ENCODE measurements at places on chromosomes 7 and 10.

- DNase-seq, result no peak
Measured at GRCh38 chr10:120517881-120518484, 61.0 kb downstream of the PLPP4 start.

GRCh38 chr10:31584098-31584631 lies 265.1 kb downstream of the ZEB1 start:
- no peak for DNase-seq

DNA sequence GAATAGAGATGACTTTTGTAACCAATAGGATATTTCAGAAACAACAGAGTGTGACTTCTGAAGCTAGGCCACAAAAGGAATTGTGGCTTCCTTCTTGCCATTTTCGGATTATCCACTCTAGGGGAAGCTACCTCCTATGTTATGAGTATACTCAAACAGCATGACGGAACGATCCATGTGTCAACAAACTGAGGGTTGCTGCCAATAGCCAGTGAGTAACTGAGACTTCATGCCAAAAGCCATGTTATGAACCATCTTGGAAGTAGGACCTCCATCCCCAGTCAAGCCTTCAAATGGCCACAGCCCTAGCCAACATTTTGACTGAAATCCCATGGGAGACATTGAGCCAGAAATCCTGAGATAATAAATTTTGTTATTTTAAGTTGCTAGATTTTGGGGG lies 69.0 kb upstream of the IL6 start:
- no peak for DNase-seq

DNA sequence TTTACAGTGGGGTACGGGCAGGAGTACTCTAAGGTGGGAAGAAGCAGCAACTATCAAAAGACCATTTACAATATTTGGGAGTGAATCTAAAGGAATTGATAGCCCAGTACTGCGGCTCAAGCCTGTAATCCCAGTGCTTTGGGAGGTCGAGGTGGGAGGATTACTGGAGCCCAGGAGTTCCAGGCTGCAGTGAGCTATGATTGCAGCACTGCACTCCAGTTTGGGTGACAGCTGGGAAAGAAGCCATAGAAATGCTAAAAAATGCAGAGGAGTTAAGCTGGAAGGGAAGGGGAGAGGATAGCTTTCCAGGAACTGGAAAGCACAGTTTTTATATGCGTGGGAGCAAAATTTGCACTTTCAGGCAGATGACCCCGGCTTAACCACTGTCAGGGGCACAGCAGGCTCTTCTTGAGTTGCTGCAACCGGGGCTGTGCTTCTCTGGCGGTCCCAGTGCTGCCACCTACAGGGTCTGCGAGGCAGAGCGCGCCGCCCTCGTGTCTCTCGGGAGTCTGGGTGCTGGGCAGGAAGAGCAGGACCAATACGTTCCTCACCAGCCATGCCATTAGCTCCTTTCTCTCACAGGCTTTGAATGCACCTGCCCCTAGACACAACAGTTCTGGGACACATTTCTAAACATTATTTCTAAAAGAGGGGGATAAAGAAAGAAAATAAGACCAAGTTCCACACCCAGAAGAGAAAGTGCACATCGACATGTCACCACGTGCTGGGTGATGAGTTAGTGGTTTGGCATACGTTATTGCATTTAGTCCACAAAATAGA lies 10.1 kb upstream of the BMPER start:
- peak; percentile 58 for DNase-seq

GRCh38 chr10:81820418-81820817 lies 54.6 kb upstream of the NRG3 start:
- no peak for DNase-seq

GRCh38 chr10:17616403-17617030 lies 657 bp downstream of the HACD1 start:
- no peak for DNase-seq

GRCh38 chr10:125013529-125013872 lies 71.6 kb downstream of the ZRANB1 start:
- DNase-seq, result no peak

DNA sequence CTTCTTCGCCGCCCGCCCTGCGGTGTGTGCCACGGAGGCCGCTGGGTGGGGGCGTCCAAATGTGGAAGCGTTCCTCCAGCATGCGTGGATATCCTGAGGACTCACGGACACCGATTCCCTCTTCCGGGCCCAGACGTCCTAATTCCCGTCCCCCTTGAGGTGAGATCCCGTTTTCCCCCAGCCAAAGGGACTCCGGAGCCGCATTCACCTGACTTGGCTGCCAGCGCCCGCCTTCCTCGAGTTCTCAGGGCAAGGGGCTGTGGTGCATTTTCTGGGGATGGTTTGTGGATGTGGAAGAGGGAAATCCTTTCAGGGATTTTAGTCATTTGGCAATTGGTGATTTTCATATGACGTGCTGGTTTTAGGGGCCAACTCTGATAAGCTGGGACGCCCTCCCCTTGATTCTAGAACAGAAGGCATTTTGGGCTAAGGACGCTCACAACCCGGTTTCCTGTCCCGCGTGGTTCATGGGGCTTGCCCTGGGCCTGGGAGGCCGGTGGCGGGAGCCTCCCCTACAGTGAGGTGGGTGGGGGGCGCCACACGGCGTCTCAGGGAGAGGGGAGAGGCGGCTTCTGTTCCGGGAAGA lies 165.4 kb downstream of the ACTR3B start:
- no peak for DNase-seq

DNA sequence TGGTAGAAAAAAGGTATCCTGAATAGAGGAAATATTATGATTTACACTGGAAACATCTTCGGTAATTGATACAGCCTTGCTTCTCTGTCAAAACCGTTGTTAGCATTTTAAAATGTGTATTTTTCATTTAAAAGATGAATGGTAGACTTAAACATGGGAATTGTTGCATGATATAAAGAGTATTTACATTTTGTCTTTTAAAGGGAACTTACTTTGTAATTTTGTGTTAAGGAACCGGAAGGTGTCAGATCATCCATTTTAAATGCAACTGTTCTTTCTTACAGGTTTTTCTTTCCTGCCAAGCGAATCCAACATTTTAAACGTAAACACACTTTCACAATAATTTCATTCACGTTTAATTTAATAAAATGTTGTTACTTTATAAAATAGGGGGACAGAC lies 1.8 kb upstream of the IGF2BP3 start:
- no peak for DNase-seq

GRCh38 chr10:97683556-97684367 lies 3.3 kb downstream of the AVPI1 start:
- DNase-seq, result no peak

DNA sequence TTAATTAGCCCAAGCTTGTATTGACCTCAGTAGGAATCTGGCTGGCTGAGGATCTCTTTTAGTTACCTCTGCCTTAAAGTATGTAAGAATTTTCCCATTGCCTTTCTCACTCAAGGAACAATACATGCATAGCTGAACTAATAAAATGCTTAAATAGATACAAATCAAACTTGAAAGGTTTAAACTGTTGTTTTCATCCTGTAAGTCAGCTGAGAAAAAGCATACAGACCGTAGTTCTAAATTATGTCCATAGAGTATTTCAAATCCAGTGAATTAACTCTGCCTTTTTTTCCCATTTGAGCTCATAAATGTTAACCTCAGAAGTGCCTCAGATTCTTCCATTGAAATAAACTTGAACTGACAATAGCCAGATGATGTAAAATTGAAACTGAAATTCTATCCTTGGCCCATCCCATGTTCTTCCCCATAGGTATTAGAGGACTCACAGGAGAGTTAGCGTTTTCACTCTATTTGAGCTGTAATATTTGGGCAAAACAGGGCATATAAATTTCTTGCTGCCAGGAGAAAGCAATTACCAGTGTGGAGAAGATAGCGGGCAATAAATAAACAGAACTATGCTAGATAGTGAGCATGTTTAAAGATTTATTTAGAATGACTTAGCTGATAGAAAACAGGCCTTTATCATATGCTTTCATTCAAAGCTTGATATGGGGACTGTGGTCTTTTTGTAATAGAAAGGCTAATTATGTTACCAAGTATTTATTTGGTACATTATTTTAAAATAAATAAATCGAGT lies 163.7 kb downstream of the WNT2 start:
- no peak for DNase-seq

DNA sequence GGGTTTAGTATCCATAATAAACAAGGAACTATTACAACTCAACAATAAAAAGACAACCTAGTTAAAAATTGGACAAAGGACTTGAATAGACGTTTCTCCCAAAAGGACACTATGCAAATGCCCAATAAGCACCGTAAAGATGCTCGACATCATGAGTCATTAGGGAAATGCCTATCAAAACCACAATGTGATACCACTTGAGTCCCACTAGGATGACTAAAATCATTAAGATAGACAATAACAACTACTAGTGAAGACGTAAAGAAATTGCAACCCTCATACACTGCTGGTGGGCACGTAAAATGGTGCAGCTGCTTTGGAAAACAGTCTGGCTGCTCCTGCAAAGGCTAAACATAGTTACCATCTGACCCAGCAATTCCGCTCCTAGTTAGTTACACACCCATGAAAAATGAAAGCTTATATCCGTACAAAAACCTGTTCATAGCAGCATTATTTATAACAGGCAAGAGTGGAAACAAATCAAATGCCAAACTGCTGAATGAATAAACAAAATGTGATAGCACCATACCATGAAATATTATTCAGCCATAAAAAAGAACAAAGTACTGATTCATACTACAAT lies 17.3 kb downstream of the CCDC3 start:
- DNase-seq, result no peak

DNA sequence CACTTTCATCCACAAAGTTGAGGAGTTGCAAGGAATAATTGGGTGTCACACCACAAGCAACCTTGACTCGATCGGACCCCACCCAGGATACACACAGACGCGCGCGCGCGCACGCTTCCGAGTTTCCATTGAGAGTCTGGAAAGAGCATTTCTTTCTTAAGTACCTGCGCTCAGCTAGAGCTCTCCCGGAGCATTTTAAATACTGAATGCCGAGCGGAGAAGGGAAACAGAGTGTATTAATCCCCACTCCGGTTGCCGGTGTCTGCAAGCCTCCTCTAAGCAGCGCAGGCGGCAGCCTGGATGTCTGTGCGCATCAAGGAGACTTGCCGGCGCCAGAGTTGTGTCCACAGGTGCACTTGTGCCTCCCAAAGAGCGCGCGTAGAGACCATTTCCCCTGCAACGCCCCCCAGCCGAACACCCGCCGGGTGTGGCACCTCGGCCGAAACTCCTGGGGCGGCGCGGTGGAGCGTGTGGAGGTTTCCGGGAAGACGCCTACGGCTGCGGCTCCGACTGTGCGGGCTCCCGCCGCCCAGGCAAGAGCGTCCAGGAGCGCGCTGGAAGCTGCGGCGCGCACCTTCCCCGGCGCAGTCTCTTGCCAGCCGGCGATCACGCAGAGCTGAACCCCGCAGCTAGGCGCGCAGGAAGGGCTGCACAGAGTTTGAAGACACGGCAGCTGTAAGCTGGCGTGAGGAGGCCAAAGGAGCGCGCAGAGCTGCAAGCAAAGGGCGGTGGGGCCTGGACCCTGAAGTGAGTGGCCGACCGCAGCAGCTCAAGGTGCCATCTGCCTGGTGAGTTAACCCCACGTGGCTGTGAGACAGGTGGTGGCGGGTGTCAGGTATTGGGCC lies 1.1 kb upstream of the FEZF1 start:
- DNase-seq, result no peak

DNA sequence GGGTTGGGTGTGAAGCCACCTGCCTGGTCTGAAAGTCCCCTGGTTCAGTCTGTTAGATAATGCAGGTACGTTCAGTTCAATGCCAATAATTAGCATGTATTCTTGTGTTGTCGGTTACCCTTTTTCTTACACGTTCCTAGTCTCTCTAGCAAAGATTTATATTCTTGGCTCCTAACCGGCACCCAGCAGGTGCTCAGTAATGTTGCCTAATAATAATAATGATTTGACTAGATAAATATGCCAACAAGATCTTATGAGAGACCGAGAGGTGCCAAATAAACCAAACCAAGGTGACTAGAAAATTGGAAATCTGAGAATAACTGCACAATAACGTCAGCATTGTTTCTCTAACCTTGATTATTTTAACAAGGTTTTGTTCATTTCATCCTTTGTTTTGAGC lies 1.1 kb upstream of the SMIM30 start:
- no peak for DNase-seq
